ENCODE measurements at places on chromosomes 1 and 21. TPM values are rescaled to one million over a fixed set of nuclear protein-coding genes. Genes with fewer than 3 reads are reported as not detected.
A peak's percentile ranks its signal among the peaks of the same experiment; 100 is the strongest.

Gene TMPRSS15
- total RNA-seq = not detected

Gene CITED4
- total RNA-seq = 37.8 TPM

Gene SEC16B
- 1.6 TPM for total RNA-seq

Gene NHLH1
- total RNA-seq = not detected

Gene VANGL2
- total RNA-seq = 2.3 TPM

Gene TINAGL1
- 150 TPM for total RNA-seq

Gene SRGAP2B
- 15.8 TPM for total RNA-seq

Gene CAPN8
- total RNA-seq = not detected

Gene HES2
- total RNA-seq = not detected

Gene CSMD2
- 0.33 TPM for total RNA-seq

DNA sequence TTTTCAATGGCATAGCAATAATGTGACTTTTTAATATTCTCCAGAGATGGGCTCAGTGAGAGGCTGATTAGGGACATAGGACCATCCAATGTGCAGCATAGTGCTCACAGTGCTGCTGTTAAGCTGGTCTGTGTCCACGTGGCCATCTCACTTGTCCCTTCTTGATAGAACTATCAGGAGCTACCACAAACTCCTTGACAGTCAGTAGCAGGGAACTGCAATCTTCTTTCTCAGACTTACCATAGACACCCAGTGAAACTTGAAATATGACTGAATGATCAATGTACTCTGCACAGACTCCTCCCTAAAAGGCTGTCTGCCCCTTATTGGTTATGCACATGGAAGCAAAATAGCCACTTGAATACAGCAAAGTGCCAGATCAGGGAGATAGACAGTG is 64.5 kb upstream of the WARS2 start:
- DNase-seq = no peak

- no peak for DNase-seq
These were observed 21.5 kb upstream of the RCAN3 start for GRCh38 chr1:24481101-24481500.

- no peak for DNase-seq
These were observed 5.8 kb upstream of the MPZL1 start for GRCh38 chr1:167716000-167716271.

GRCh38 chr1:111507411-111508201 is 4.2 kb upstream of the ADORA3 start:
- peak; percentile 96 for DNase-seq

DNA sequence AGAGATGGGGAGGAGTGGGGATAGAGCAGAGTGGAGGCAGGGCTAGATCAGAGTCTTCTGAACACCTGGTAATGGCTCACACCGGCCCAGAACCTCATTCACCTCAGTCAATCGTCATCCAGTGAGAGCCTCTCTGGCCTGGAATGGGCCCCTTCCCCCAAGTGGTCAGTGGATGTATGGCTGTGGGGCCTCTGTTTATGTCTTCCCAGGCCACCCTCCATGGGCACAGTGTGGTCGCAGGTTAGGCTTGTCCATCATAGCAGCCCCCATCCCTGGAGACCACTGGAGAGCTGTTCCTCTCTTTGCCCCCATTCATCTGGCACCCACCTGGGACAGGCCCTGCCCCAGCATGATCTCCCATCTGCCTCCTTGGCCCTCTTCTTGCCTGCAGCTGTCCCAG is 29.6 kb upstream of the TENT5C start:
- no peak for DNase-seq

- no peak for DNase-seq
These were observed 20.7 kb downstream of the SH3BP5L start for GRCh38 chr1:248804771-248805681.

- DNase-seq = no peak
These were observed 32.1 kb upstream of the RAB4A start for GRCh38 chr1:229238674-229239415.

- DNase-seq = no peak
These were observed 154.0 kb downstream of the LIPI start for GRCh38 chr21:14056771-14057191.

GRCh38 chr1:75203415-75204277 is 69.5 kb downstream of the LHX8 start:
- no peak for DNase-seq

DNA sequence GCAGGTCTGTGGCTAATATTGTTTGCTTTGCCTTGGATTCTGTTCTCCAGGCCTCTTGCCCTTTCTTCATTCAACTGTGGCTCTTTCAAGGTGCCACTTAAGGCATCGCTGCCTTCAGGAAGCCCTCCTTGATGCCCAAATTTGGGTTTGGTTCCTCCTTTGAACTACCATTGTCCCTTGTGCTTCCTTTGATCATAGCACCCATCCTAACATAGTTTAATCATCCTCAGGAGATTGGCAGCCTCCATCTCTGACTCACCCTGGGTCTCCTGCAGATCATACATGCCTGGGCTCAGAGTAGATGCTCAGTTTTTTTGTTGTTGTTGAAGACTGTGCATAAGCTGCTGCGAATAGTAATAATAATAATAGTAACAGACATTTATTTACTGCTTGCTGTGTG is 54.4 kb upstream of the ACOT11 start:
- DNase-seq = no peak

DNA sequence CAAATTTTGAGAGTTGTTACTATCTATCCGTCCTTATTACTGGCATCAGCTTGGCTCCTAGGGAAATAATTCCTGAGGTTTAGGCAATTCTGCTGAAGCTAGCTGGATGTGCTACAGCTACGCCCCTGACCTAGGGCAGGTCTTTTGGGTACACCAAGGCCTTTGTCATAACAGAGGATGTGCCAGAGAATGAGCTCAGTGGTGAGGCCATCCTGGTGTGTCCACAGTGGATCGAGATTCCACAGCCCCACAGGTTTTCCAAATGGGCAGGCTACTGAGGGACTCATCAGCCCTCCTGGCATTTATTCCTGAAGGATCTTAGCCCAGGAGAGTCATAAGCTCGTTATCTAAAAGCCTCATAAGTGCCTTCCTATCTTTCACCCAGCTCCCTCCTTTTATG is 475.2 kb upstream of the USP24 start:
- no peak for DNase-seq

DNA sequence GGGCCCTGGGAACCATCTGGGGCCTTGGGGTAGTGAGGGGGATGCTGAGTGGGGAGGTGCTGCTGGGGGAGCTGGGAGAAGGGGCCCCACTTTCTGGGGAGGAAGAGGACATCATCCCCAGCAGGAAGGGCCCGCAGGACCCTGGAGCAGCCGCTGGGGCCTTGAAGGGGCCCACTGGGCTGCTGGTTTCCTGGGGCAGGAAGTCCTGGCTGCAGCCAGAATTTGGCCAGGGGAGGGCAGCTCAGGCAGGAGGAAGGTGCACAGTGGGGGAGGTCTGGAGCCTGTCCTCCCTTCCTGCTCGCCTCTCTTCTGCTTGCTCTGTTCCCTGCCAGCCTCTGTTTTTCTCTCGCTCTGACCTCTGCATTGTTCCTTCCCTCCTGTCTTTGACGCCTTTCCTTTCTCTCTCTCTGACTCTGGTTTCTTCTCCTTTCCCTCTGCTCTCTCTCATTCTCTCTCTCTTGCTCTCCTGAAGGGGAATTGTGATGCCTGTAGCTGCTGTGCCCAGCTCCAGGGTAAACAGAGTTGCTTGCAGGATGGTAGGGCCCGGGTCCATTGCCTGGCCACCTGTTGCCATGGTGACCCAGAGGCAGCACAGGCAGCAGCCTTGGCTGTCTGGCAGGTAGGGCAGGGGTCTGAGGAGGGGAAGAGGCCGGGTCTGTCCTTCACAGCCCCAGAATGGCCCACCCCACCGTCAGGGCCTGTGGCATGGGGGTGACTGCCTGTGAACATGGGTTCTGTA is 23.9 kb downstream of the ACOT11 start:
- no peak for DNase-seq

- no peak for DNase-seq
These were observed 400.5 kb downstream of the KCNT2 start for GRCh38 chr1:196207612-196208217.

DNA sequence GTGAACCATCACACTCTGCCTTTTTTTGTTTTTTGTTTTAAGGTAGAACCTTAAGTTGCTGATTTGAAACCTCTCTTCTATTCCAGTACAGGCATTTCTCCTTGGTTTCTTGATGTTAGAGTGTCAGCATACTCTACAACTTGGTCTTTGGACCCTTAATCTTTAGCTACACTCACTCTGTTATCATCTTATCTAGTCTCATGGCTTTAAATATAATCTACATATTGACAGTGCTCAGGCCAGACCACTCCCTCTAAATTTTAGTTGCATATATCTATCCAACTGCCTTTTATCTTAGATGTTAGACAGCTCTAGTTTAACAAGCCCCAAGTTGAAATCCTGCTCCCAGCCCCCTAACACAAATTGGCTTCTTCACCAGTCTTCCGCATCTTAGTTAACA is 22.1 kb downstream of the NME7 start:
- DNase-seq = no peak
